ENCODE measurements at places on chromosomes 2 and 18.
A peak's percentile ranks its signal among the peaks of the same experiment; 100 is the strongest.

- DNase-seq = no peak
These were observed 59.5 kb downstream of the FAM168B start for GRCh38 chr2:131033786-131034121.

GRCh38 chr18:79532313-79533007 is 136.7 kb downstream of the NFATC1 start:
- DNase-seq = no peak

DNA sequence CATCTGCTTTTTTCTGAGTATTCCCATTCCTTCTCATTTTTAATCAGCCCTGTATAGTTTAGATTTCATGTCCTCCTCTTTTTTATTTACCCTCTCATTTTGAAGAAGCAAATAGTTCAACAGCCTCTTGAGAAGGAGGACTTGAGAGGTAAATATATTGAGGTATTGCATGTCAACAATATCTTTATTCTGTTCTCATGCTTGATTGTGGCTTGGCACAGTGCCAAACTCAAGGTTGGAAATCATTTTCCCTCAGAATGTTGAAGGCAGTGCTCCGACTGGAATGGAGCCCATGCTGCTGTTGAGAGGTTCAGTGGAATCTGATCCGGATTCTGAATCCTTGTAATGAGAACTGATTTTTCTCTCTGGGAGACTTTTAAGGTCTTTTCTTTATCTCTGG is 31.0 kb upstream of the GALNT3 start:
- peak; percentile 29 for DNase-seq

DNA sequence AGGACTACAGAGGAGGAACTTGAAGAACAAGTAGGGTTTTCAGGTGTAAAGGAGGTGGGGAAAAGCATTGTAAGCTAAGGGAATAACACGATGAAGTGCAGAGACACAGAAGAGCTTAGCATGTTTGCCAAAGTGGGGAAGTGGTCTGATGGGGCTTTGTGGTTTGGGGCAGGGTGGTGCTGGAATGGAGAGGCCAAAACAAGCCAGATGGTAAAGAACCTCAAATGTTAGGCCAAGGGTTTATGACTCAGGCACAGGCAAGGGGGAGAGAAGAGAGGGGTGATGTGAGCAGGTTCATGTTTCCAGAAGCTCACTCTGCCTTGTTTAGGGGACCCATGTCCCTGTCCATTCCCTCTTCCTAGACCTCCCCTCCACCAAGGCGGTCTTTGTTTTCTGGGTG is 104.5 kb upstream of the YWHAQ start:
- no peak for DNase-seq

- no peak for DNase-seq
These were observed 41.4 kb upstream of the YES1 start for GRCh38 chr18:853471-853870.

DNA sequence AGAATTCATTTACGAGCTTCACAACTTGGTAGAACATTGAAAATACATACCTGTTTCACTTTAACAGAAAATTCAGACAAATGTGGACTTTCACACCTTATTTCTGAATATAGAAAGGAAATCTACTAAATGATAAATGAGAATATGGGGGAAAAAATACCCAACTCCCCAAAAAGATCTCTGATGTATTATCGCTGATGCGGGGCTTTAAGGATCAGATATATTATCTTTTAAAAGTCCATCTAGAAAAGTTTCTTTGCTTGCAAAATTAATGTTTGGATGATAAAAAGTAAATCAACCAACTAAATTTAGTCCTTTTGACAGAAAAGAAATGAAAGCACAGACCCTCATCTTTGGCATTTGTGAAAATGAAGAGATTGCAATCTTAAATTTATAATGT is 540.1 kb upstream of the CHAC2 start:
- DNase-seq = no peak

- no peak for DNase-seq
These were observed 5.1 kb downstream of the ADRA2B start for GRCh38 chr2:96111257-96111640.

DNA sequence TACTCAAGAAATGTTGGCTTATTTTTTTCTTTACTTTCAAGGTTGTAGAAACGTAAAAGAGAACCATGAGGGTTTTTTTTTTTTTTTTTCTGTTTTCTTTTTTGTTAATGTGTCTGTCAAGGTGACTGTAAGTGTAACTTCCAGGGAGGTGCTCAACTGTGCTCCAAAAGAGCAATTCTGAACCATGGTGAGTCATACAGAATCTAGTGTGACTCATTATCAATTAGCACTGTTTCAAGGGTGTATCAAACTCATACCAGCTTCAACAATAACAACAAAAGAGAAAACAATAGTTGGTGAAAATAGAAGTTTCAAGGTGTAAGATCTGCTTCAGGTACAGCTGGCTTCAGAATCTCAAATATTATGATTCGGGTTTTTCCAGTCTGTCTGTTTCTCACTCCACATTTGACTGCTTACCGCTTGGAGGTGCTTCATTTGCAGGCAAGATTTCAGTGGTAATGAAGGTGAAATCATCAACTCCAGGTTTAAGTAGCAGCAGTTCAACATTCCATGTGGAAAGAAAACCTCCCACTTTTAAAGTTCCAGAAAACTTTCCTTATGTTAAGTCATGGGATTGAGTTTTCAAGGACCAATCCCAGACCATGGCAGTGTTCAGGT is 850.6 kb downstream of the CNTNAP5 start:
- no peak for DNase-seq

GRCh38 chr2:32981612-32982011 is 34.9 kb downstream of the LTBP1 start:
- no peak for DNase-seq

GRCh38 chr2:26423750-26424149 is 22.0 kb downstream of the DRC1 start:
- no peak for DNase-seq

DNA sequence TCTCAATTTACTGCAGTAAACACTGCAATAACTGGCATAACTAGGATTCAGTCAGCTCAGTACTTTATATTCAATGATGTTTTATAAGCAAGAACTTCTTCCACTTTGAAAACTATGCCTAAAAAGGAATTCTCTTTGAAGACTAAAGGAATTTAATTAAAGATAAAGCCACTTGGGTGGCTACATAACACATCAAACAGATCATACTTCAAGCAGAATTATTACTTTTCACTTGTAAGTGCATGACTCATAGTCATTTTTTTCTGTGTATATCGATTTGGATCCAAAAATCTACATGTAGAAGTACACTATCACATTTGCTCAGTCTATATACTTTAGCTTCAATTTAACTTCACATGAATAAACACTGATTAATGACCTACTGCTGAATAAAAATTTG is 4.0 kb downstream of the KANSL1L start:
- DNase-seq = no peak

GRCh38 chr2:36404318-36404717 is 48.7 kb downstream of the CRIM1 start:
- no peak for DNase-seq

GRCh38 chr18:4854671-4855070 is 342.4 kb downstream of the AKAIN1 start:
- no peak for DNase-seq

DNA sequence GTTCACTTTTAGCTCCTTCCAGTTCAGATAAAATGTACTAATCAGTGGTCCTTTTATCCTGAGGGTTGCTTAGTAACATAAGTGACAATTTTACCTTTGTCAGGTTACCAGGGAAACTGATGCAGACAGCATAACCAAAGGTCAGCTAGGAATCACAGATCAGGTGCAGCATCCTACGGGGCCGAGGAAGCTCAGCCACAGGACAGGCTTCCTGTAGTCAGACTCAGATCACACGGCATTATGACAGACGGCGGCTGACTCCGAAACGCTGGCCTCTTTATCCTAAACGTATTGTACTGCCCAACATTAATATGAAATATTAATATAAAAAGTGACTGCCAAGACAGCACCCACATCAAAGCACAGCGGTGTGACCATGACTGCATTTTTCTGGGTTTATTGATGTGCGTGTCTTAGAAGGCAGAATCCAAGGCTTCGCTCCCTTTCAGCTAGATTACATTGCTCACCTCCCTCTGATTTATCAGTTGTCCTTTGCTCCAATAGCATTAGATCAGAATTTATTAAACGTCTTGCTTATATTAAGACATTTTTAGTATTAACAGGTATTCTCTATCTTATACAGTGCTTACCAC is 444.5 kb downstream of the CMPK2 start:
- no peak for DNase-seq

- peak; percentile 12 for DNase-seq
These were observed 322.9 kb upstream of the KCNJ3 start for GRCh38 chr2:154375579-154375931.

DNA sequence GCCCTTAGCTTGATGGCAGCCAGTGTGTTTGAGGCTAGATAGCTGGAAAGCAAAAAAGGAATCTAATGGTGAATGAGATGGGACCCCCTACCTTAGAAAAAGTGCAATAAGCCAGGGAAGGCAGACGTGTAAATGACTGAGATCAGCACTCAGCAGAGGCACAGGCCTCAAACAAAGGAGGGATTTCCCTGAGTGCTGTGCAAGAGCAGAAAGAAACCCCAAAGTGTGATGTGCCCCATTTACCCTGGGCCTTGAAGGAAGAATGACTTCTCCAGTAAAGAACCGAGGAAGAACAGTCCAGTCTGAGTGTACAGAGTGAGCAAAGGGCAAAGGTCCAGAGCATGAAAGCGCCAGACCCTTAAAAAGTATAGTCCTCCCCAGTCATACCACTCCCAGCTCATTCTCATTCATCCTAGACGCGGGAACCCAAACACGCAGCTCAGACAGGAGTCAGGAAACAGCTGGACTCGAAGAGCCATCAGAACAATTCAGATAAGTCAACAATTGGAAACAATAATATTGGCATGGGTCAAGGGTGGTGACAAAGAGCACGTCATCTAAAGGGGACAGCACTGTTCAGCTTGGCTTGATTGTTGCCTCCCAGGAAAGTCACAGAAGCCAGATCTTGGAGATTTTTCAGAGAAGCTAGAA is 121.7 kb downstream of the INO80D start:
- no peak for DNase-seq

GRCh38 chr2:119468154-119468955 is 36.7 kb downstream of the TMEM37 start:
- no peak for DNase-seq

DNA sequence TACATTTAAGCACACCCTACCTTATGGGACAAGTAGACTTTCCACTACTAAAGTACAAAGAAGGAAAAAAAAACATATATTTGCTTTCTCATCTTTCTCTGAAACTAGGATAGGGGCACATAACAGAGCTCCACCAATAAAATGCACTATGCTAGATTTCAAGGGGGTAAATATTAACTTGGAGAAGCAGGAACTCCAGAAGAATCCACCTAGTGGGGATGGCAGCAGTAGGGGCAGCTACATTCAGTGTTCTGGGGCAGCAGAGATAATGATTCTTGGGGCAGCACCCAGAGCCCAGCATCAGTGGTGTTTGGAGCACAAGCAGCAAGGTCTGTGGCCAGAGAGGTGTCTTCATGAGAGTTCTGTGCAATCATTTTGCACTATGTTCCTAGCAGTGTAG is 64.7 kb downstream of the DTNB start:
- no peak for DNase-seq

DNA sequence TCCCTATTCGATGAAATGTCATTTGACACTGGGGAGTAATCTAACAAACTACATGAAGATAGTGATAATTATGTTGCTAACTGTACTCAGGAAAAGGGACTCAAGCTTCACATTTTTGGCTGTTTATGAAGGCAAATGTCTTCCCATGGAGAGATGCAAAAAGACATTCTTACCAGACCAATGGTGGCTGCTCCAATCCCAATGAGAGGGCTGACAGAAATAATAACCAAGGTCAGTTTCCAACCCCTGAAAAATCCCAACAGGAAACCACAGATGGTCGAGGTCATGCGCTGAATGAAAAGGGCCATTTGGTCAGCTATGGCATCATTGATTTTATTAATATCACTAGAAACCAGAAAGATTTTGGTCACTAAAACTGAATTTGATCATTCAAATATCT is 37.6 kb downstream of the ABCB11 start:
- no peak for DNase-seq

- no peak for DNase-seq
These were observed 3.0 kb upstream of the GPC1 start for GRCh38 chr2:240432430-240432819.

GRCh38 chr2:239394978-239395377 is 5.8 kb downstream of the HDAC4 start:
- no peak for DNase-seq

GRCh38 chr2:58215429-58215828 is 25.7 kb downstream of the FANCL start:
- DNase-seq = no peak

DNA sequence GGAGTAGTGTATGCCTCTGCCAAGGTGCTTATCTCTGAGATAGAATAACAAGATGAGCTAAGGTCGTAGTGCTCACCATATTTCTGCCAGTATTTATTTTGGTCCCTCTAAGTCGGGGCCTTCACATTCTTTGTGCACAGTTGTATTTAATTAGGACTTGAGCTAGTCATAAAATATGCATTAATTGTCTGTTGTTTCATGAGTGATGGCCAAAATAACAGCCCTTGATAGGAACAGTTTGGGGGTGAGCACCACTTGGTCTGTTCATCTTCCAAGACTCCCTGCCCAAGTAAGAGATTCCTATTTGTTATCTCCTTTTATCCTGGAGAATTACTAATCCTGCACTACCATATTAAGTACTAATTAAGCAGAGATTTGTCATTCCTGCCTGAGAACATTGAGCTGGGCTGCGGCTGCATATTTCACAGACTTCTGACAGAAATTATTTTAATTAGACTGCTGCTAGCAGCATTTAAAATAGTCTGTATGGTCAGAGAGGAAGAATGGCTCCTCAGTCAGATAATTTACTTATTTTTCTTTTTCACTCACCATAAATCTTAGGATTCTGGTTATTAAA is 435.1 kb downstream of the MTX2 start:
- peak; percentile 76 for DNase-seq

DNA sequence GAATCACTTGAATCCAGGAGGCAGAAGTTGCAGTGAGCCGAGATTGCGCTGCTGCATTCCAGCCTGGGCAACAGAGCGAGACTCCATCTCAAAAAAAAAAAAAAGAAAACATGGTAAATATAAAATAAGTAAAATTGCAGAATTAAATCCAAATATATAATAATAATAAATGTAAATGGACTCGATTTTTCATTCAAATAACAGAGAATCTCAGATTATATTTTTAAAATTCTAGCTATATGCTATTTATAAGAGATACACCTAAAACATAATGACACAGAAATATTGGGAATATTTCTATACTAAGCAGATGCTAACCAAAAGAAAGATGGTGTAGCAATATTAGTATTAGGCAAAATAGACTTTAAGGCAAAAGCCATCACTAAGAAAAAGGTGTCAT is 15.1 kb upstream of the NEURL3 start:
- no peak for DNase-seq

DNA sequence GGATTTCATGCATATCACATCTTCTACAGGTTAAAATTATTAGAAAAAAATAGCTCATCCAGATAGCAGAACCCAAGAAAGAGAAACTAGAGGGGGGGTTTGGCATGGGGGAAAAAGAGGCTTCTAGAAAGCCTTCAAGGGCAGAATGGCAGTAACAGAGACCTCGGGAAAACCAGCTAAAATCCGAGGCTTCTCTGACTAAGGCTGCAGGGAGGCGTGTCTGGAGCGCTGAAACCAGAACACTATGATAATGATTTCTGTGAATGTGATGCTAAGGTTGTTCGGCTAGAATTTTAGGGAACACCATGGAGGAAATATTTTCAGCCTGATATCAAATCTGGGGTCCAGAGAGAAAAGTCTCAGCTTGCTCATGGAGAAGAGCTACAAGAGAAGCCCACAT is 73.0 kb downstream of the ATP8B1 start:
- no peak for DNase-seq

Data from fibroblast of skin of left quadriceps (primary cell).